ENCODE measurements at places on chromosomes 5 and 9. TPM values are rescaled to one million over a fixed set of nuclear protein-coding genes. Genes with fewer than 3 reads are reported as not detected.
A peak's percentile ranks its signal among the peaks of the same experiment; 100 is the strongest.

DNA sequence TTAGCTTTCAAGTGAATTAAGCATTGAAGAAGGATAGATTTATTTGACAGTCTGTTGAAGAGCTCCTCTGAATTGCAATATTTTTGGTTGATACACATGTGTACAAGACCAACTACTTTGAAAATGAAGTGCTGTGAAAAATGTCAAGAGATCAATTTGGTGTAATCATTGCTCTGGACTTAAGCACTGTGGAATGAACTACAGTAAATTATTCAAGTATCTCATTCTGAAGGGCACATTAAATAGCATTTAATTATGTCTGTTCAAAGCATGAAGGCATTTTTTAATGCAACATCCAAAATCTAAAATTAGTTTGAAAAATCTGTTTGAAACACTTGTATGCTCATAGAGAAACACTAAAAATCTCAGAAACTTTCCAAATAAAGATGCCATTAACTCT, 107.5 kb downstream of the CDH18 start:
- no peaks in the 10 kb centered on the region for H3K36me3 ChIP-seq
- no peak for DNase-seq
- H3K27me3 ChIP-seq = no peaks in the 10 kb centered on the region

DNA sequence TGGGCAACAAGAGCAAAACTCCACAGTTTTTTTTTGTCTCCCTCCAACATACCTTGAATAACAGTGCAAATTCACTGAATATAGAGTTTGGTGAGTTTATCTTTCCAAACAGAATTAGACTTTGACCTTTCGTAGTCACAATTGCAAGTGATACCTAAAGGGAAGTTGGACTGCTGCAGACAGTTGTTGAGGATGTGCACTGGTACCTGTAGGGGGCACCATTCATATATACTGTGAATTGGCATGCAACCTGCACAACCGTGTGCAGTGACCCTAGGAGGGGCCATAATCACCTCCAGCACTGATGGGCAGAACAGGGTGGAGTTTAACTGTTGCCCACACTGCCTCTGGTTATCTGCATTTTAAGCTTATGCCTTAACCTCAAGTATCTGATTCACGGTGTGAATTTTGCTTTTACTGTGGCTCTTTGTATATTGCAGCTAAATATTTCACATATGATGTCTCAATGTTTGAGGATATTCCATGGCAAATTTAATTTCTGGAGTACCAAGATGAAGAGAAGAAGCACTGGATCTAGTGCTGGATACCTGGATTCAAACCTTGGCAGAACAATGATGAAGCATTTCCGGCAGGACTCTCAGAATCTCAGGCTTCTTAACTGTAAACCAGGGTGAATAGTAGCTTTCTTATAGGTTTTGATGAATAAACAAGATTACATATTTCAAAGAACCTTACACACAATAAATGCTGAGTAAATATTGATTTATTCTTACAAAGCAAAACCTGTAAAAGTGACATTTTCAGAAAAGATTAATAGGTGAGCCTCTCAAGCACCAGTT, 144.3 kb downstream of the ACTBL2 start:
- no peak overlapping the region for H3K27ac ChIP-seq
- no peak for DNase-seq
- no peaks in the 10 kb centered on the region for H3K27me3 ChIP-seq
- no peaks in the 10 kb centered on the region for H3K4me1 ChIP-seq
- no peak overlapping the region for H3K4me3 ChIP-seq
- no peaks in the 10 kb centered on the region for H3K36me3 ChIP-seq

DNA sequence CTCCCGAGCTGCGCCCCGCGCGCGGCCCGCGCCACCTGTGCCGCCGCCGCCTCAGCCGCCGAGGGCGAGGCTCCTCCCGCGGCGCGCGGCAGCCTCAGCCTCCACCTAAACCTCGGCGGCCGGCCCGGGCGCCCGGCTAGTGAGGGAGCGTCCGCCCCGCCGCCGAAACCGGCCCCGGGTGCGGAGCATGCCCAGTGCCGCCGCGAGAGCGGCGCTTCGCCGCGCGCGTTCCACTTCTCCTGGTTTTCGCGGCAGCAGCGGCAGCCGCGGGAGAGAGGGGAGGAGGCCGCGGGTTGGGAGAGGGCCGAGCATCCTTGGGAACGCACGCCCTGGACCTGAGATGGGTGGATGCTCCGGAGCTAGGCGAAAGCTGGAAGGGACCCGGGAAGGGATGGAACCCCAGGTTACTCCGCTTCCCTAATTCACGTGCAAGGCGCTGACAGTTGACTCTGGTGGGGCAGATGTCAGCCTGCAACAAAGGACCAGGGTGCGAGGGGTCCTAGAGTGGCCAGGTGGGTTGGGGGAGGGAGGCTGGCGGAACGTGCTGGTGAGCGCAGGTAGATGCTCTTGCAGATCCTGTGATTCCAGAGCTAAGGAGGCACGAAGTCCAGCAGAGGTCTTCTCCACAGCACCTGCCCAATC, at the start of gene CTNND2:
CTNND2 (minus strand) TSS at position 182 of the 642 bp plus-strand sequence. CDS start 593 bp downstream, outside the sequence.
- H3K27ac ChIP-seq = no peak within 1 kb of the TSS
- peaks cover 5% of the 10 kb centered on the region for H3K4me1 ChIP-seq
- H3K36me3 ChIP-seq = no peaks in the 10 kb centered on the region
- DNase-seq = no peak
- H3K4me3 ChIP-seq = peak within 1 kb of the TSS; percentile 47

NINJ1 gene
- 73.5 TPM for total RNA-seq

CDC20B gene
- not detected for total RNA-seq

All from esophagus muscularis mucosa (tissue), 4 donors.